Activated CD8-positive, alpha-beta memory T cell treated with anti-CD3 and anti-CD28 coated beads for 1 hour (primary cell): ENCODE measurements at places on chromosomes 7 and 10.

DNA sequence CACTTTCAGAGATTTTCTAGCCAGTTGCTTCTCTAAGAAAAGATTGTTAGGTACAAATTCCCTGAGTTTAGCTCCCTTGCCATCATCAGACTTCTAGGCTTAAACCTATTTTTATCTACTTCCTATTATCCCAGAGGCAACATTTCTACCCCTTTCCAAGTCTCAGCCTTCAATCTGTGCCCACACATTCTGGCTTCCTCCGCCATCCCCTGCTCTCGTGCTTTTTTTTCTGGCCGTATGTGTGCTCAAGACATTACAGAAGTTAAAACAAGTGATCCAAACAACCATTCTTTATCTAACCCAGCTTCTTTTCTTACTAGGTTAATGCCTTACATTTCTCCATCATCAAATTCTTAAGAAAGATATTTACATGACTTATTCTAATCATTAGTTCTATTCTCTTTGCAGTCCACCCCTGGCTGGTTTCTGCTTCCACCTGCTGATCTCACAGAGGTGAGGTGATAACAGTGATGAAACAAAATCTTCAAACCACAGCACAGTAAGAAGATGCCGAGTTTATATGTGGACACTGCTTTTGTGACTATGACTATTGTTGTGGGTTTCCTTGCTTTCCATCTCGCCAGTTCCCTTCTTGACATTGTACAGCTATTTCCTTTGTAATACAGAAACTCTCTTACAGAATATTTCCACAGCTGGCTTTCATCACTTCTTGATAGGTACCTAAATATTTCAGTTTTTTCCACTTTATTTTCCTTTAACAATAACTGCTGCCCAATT, 18.3 kb upstream of the CDK6 start:
- DNase-seq, result no peak

DNA sequence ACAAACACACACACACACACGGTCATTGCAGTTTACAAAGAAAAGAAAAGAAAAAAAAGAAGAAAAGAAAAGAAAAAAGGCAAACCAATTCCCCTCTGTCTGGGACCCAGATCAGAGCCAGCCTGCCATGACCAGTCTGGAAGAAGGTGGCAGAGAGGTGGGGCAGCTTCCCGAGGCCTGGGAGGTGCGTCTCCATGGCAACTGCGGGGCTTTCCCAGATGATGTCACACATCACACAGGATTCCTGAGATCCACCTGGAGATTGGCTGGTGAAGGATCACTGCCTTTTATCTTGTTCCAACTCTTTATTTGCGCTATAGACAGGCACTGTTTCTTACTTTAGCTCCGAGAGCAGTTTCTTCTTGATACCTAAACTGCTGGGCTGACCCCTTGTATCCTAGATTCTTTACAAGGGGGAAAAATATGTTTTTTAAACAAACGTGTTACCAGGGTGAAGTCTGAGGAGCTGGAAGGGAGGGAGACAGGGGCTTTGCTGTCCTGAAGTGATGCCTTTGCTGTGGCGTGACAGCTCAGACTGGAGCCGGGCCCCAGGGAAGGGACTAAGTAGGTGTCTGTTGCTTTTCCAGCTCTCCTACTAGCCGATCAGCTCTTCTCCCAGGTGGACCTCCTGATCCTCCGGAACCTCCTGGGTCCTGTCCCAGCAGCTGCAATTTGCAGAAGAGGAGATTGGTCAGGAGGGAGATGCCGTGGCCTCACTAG, 298.5 kb downstream of the KLF6 start:
- no peak for DNase-seq

DNA sequence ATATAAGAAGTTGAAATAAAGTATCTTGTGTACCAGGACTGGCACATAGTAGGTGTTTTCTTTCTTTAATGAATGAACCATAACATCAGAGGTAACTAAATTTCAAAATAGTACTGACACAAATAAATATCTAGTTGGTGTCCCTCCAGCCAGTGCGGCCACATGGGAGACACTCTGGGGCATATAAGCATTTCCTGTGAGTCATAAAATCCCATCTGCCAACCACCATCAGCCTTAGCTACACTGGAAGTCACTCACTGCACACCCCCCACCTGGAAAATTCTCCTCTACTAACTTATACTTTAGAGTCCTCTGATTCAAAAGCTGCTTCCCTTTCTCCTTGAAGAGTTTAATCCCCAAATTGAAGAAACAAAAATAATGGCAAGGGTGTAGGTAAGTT, 32.5 kb downstream of the DYDC1 start:
- DNase-seq, result no peak

- DNase-seq, result no peak
Observed at GRCh38 chr7:20738518-20739481, 47.9 kb downstream of the SP8 start.
